Esophagus squamous epithelium (tissue), 5 donors: ENCODE measurements at places on chromosomes 4 and X.

DNA sequence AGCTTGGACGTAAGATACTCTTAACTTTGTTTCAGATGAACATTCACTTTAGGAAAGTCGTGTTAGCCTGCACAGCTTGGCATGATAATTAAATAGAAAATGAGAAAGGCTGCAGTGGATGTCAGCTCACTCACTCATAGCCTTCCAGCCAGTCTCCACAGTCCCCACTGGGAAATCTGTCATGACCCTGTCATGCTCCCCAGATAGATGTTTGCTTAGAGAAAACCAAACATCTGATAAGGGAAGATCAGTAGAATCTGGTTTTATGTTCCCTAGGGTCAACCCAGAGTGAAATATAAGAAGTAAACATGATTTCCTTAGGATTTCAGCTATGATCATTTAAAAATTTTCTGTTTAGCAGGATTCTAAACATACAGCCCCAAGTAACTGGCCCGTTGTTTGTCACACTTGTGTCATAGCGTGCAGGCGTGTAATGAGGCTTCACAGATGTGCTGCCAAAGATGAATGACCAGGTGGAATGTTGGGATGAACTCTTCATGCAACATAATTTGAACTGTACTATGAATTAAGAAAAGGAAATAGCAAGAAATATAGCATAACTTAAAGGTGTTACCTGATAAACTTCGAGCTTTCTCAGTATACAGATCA, 180.1 kb downstream of the BANK1 start:
- DNase-seq: no peak

DNA sequence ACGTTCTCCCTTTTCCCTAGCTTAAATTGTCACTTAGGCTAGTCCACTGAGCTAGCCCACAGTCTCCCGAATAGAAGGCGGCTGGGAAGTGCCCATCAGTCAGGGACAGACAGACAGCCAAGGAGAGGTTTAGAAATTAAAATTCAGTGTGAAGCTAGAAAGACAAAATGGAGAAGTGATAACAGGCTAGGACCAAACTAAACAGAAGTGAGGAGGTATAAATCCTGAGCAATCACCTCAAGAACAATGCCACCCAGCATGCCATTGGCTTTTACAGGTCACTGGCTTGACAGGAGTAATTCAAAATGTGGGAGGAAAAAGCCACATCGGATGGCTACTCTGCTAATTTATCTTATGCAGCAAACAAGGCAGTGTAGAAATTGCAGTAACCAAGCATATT, 138.9 kb downstream of the MAPK10 start:
- DNase-seq: no peak

- DNase-seq: no peak
Observed at GRCh38 chr4:163110442-163110841, 56.2 kb downstream of the NAF1 start.

DNA sequence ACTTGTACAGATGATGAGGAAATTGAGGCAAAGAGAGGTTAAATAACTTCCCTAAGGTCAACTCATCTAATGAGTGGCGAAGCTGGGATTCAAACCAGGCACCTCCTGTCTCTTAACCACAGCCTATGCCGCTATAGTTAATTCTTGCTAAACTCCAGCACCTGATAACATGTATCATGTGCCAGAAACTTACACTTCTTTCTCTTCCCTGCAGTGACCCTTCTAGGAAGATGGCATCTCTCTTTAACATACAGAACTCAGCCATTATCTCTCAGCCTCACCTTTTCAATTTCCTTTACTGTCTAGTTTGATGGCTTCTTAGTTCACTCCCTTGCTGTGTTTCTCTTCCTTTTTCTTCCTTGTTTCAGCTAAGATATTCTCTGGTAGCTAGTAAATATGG, 2.5 kb downstream of the VBP1 start:
- no peak for DNase-seq

DNA sequence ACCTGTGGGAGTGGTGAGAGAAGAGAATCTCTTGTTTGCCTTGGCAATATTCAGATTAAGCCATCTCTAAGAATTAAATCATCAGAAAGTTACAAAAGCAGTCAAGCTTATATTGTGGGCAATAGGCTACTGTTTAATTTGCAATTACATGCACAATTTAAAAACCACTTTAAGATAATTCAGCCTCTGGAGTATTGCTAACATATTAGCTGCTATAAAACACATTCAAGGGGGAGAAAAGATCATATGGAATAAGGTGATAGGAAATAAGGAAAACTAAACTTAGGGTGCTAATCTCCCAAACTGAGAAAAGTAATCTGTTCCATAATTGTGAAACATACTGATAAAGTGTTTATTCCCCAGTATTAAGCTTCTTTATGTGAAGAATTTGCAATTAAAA, 103.9 kb downstream of the ARAP2 start:
- no peak for DNase-seq

DNA sequence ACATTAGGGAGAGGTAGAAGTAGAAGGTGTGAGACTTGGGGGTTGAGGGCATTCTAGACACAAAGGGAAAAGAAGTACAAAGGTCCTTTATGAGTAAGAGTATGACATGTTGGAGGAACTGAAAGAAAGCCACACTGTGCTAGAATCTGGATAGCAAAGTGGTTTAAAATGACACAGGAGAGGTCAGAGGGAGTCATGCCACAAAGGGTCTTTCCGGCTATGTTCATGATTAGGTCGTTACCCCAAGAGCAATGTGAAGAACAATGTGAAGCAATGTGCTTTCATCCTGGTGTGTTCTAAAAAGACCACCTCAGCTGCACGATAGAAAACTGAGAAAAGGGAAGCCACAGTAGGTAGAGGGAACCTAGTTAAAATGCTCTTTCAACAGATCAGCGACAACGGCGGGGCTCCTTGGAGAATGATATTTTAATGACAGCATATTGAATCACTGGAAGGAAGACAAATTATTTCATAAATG, 29.2 kb downstream of the SMIM14 start:
- DNase-seq: no peak

DNA sequence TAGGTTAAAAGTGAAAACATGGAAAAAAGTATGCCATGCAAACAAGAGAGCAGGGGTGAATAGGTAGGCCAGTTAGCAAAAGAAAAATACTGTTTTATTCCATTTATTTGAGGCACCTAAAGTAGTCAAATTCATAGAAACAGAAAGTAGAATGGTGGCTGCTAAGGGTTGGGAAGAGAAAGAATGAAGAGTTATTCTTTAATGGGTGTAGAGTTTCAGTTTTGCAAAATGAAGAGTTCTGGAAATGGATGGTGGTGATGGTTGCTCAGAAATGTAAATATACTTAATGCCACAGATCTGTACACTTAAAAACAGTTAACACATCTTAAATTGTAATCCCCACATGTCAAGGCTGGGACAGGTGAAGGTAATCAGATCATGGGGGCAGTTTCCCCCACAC, 29.7 kb downstream of the PARM1 start:
- DNase-seq: no peak

DNA sequence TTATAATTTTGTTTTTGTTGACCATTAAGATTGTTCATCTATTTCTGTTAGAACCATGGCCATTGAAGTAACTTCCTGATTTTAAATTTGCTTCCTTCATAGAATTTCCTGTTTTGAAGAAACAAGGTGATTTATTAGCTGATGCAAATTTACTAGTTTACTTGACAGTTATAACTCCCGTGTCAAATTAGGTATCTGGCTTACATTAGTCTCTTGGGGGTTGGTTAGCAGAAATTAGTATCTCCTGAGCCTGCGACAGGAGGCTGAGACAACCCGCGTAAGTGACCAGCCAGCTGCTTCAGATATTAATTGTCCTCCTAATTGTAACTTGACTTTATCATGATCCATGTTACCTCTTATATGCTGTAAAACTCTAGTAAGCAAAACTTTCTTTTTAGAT, 154.3 kb downstream of the CFAP299 start:
- no peak for DNase-seq

GRCh38 chr4:17557880-17558279, 19.1 kb upstream of the LAP3 start:
- no peak for DNase-seq

DNA sequence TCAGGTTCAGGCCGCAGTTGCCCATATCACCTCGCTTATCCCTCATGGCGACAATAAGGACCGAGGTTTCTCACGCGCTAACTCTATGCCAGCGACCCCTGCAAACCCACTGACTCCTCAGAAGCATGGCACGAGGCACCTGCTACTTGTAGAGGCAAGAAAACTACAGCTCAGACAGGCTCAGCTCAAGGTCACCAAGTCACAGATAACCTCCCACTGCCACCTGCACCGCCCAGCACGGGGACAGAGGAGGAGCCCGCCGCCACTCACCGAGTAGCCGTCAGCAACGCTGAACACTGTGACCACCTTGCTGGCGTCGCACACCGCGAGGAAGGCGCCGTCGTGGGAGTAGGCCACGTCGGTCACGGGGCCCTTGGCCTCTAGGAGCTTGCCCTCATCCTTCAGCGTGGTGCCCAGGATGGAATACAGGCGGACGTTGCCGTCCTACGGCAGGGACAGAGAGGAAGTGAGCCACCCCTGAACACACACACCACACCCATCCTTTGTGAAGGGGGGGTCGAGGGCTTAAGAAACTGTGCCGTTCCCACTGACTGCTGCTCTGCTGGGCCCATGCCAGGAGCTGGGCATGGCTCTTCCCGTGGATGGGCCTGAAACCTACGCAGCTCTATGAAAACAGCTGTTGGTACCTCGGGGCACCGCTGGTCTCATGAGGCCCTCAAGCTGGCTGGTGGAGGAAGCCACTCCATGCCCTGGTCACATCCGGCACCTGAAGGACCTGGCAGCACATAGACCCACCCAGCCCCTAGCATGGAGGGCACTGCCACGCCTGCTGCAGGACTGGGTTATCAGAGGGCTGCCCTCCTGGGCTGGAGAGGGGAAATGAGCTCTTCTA, 38.9 kb downstream of the WDR1 start:
- no peak for DNase-seq

DNA sequence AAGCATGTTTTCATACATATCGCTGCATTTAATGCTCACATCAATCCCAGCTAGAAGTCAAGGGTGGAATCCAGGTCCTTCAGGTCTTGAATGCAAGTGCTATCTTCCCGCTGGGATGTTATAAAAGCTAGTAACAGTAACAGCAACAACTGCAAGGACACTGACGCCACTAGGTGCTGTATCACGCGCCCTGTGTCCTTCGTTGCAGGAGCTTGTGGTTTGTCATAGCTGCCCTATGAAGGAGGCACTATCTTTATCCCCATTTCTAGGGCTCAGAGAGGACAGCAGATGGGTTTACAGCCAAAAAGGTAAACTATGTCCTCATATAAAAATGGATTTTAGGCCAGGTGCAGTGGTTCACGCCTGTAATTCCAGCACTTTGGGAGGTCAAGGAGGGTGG, 202.9 kb downstream of the NSUN7 start:
- no peak for DNase-seq
